Liver (tissue), 10 donors: ENCODE measurements at places on chromosomes 16 and 17. TPM values are rescaled to one million over a fixed set of nuclear protein-coding genes. Genes with fewer than 3 reads are reported as not detected.
A peak's percentile ranks its signal among the peaks of the same experiment; 100 is the strongest.

- peaks cover 45% of the 10 kb centered on the region for H3K36me3 ChIP-seq
- H3K4me3 ChIP-seq: no peak overlapping the region
These were observed 7.5 kb downstream of the C16orf90 start for GRCh38 chr16:3487521-3488410.

GRCh38 chr17:82866590-82867191 is 26.9 kb upstream of the ZNF750 start:
- no peaks in the 10 kb centered on the region for H3K4me1 ChIP-seq
- peaks cover 4% of the 10 kb centered on the region for H3K36me3 ChIP-seq
- H3K27ac ChIP-seq: no peak overlapping the region
- no peaks in the 10 kb centered on the region for H3K27me3 ChIP-seq

Gene APOBR
- total RNA-seq: 1.5 TPM

DNA sequence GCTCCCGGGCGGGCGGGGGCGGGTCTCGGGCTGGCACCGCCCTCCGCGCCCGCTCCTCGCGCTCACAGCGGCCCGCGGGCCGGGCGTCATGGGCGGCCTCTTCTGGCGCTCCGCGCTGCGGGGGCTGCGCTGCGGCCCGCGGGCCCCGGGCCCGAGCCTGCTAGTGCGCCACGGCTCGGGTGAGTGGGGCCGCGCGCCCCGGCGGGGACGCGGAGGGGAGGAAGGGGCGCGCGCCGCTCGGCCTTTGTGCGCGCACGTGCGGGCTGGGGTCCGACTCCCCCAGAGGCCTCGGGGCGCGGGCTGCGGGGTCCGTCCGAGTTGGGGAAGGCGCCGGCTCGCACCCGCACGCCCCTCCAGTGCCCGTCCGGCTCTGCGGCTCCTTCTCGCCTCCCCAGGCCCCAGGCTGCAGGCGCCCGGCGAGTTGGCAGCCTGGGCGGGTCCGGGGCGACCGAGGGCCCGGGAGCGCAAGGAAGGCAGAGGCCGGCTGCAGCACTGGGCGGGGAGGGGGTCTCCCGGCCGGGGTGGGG is at the start of gene NME4:
TSS of gene NME4 (plus strand) at position 65 of the 527 bp plus-strand sequence. CDS start at position 89, 24 bp downstream.
- peak within 1 kb of the TSS; percentile 60 for H3K27ac ChIP-seq
- H3K36me3 ChIP-seq: no peaks in the 10 kb centered on the region
- peak within 1 kb of the TSS; percentile 78 for H3K4me3 ChIP-seq
- H3K4me1 ChIP-seq: peaks cover 6% of the 10 kb centered on the region

Gene GAS2L2
- not detected for total RNA-seq

GRCh38 chr17:62616993-62617893 is 10.2 kb upstream of the MRC2 start:
- H3K36me3 ChIP-seq: peaks cover 8% of the 10 kb centered on the region
- no peaks in the 10 kb centered on the region for H3K27me3 ChIP-seq
- H3K27ac ChIP-seq: no peak overlapping the region

GRCh38 chr16:83541231-83541630 is 266.5 kb upstream of the HSBP1 start:
- H3K27me3 ChIP-seq: peaks cover 3% of the 10 kb centered on the region
- H3K36me3 ChIP-seq: no peaks in the 10 kb centered on the region
- H3K4me1 ChIP-seq: no peaks in the 10 kb centered on the region
- no peak for DNase-seq
- H3K4me3 ChIP-seq: no peak overlapping the region

DNA sequence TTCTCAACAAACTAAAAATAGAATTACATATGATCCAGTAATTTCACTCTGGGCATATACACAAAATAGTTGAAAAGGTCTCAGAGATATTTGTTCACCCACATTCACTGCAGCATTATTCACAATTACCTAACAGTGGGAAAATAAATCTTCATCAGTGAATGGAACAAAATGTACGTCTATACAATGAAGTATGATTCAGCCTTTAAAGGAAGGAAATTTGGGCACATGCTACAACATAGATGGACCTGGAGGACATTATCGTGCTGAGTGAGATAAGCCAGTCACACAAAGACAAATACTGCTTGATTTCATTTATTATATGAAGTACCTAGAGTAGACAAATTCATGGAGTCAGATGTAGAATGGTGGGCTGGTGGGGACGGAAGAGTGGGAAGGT is 47.0 kb downstream of the MFSD11 start:
- no peaks in the 10 kb centered on the region for H3K4me1 ChIP-seq
- peaks cover 9% of the 10 kb centered on the region for H3K36me3 ChIP-seq
- H3K27me3 ChIP-seq: no peaks in the 10 kb centered on the region

- no peak overlapping the region for H3K27ac ChIP-seq
- H3K27me3 ChIP-seq: no peaks in the 10 kb centered on the region
These were observed 73.4 kb downstream of the PLD6 start for GRCh38 chr17:17132746-17133145.

DNA sequence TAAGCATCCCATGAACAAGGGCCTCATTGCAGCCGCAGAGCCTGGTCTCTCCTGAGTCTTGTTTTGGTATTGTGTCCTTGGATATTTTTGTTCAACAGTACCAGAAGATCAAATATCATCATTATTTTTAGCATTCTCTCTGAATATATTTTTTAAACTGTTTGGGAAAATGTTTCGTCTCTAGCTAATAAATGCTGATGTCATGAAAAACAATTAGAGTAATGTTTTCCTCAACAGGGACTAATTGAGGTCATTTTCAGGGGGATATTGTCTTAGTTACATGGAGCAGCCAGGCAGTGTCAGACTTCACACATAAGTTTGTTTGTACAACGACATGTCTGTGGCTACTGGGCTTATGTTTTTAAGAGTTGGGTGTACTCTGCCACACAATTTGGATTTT is 805.3 kb upstream of the SOX9 start:
- H3K4me3 ChIP-seq: no peak overlapping the region
- H3K4me1 ChIP-seq: no peaks in the 10 kb centered on the region
- H3K27me3 ChIP-seq: no peaks in the 10 kb centered on the region

Gene CARD14
- total RNA-seq: 0.70 TPM

DNA sequence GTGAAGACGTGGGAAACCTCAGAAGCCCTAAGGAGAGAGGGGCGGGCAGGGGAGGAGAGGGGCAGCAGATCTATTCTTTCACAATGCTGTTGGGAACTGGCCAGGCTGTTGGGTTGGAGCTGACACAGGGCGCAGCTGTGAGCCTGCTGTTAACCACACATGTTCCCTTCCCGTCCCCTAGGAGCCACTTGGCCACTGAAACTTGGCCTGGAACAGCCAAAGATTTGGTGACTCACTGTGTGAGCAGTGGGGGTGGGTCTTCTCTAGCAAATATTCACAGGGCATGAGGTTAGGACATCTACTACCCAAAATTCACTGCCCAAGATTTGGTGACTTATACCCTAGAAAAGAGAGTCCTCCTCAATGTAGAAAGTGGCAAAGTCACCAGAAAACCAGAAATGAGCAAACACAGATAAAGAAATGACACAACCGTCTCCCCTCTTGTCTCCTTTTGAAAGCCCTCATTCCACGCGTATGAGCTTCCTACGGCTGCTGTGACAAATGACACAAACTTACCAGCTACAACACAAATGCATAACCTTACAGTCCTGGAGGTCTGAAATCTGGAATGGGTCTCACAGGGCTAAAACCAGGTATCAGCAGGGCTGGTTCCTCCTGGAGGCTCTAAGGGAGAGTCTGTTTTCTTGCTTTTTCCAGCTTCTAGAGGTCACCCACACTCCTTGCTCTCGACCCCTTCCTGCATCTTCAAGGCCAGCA is 6.3 kb downstream of the TBC1D16 start:
- H3K36me3 ChIP-seq: no peaks in the 10 kb centered on the region
- peak overlapping the region; percentile 86 for H3K27ac ChIP-seq
- H3K27me3 ChIP-seq: no peaks in the 10 kb centered on the region
- DNase-seq: no peak

GRCh38 chr16:51383909-51384308 is 232.8 kb upstream of the SALL1 start:
- DNase-seq: no peak
- H3K27ac ChIP-seq: no peak overlapping the region
- no peak overlapping the region for H3K4me3 ChIP-seq
- H3K36me3 ChIP-seq: no peaks in the 10 kb centered on the region
- no peaks in the 10 kb centered on the region for H3K4me1 ChIP-seq

Gene AOC2
- total RNA-seq: 0.33 TPM

Gene KRTAP1-1
- not detected for total RNA-seq

DNA sequence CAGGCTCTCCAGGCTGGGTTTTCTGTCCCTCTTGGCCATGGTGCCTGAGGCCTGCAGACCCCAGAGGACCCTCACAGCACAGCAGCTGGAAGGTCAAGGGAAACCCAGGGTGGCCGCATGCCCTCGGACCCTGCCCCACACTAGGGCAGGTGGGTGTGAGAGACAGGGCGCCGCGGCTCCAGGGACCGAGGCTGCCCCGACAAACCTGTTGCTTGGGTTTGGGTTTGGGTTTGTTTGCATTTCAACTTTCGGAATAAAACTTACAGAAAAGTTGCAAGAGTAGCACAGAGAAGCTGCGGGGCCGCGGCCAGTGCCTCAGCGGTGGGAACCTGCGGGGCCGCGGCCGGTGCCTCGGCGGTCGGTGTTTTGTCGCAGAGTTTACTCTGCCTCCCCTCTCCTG is 7.8 kb downstream of the HGS start:
- no peak overlapping the region for H3K4me3 ChIP-seq

DNA sequence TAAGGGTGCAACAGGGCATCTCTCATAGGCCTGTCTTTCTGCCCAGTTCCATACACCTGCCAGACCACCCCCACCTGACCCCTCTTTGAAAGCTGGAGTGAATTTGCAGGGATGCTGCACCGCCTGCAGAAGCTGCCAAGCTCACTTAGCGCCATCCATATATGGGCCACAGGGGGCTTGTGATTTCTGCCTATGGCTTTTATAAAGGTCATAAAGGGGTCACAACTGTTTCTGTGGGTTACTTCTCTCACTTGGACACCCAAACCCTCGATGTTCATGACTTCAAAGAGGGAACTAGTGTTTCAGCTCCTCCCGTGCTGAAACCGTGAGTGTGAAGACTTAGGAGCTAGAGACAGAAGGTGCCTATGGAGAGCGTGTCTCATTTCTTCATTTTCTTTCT is 23.9 kb upstream of the MEAK7 start:
- no peak overlapping the region for H3K4me3 ChIP-seq
- no peaks in the 10 kb centered on the region for H3K4me1 ChIP-seq
- DNase-seq: no peak
- H3K27me3 ChIP-seq: no peaks in the 10 kb centered on the region
- no peaks in the 10 kb centered on the region for H3K36me3 ChIP-seq

DNA sequence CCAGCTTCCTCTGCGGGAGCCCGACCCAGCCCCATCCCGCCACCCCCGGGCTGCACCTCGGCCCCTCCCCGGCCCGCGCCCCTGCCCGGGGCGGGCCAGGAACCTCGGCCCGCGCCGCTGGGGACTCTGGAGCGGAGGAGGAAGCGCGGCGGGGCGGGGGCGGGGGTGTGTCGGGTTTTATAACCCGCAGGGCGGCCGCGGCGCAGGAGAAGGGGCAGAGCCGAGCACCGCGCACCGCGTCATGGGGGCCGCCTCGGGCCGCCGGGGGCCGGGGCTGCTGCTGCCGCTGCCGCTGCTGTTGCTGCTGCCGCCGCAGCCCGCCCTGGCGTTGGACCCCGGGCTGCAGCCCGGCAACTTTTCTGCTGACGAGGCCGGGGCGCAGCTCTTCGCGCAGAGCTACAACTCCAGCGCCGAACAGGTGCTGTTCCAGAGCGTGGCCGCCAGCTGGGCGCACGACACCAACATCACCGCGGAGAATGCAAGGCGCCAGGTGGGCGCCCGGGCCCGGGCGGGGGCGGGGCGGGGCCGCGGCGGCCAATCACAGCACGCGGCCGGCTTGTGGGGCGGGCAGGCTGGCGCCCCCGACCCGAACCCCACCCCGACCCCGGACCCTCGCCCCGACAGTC is at the start of gene ACE:
TSS of gene ACE (plus strand) at position 208 of the 626 bp plus-strand sequence. CDS start at position 242, 34 bp downstream.
- no peak within 1 kb of the TSS for H3K27ac ChIP-seq
- DNase-seq: no peak
- H3K4me3 ChIP-seq: peak within 1 kb of the TSS; percentile 41

DNA sequence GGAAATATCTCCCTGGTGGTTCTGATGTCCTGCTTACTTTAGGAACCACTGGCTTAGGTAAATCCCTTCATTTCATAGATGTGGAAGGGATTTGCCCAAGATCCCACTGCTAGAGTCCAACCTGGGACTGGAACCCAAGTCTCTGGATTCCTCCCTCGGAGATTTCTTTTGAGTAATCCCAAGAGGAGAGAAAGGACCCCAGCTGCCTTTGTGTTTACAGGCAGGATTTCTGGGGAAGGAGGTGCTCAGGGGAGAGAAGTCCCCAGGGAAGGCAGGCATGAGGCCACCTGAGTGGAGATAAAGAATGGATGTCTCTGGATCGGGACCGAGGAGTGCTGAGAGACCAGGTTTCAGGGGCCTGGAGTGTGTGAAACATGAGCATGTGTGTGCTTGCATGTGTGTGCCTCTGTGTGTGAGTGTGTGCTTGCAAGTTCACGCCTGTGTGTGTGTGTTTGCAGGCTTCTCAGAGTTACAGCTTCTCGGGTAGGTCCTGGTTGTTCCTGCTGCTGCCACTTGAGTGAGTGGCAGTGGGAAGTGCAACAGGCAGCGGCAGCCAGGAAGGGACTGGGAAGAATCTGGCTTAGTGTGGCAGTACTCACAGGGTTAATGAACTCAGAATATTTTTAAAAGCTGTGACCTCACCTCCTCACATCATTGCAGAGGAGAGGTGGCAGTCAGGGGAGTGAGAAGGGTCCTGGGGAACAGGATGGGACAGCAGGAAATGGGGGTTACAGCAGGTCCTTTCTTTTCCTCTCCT is 2.2 kb downstream of the KCNH6 start:
- H3K4me1 ChIP-seq: peaks cover 9% of the 10 kb centered on the region
- peaks cover 4% of the 10 kb centered on the region for H3K27me3 ChIP-seq
- no peaks in the 10 kb centered on the region for H3K36me3 ChIP-seq
- no peak overlapping the region for H3K4me3 ChIP-seq

Gene WFIKKN1
- total RNA-seq: 0.67 TPM

Gene ENPP7
- total RNA-seq: 12.0 TPM

GRCh38 chr17:42866631-42867575 is 15.9 kb downstream of the AOC3 start:
- peak; percentile 47 for DNase-seq
- peak overlapping the region; percentile 60 for H3K4me3 ChIP-seq
- no peaks in the 10 kb centered on the region for H3K4me1 ChIP-seq
- peaks cover 7% of the 10 kb centered on the region for H3K36me3 ChIP-seq

DNA sequence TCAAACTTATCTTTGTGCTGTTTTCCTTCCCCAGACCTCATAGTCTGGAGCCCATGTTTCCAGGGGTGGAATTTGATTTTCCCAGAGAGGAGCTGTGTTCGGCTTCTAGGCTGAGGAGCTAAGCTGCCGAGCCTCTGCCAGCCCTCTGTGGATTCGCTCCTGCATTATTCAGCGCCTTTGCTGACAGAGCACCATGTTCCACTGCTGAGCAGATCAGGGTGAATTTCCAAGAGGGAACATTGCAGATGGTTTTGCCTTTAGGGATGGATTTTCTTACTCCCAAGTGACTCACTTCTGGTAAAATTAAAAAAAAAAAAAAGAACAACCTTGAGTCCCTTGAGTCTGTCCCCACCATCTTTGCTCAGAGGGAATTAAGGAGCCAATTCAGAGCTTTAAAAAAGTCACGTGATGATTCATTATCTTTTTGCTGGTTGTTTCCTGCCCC is 229.5 kb downstream of the PRKCA start:
- H3K4me3 ChIP-seq: no peak overlapping the region
- no peaks in the 10 kb centered on the region for H3K36me3 ChIP-seq
- no peak overlapping the region for H3K27ac ChIP-seq
